ENCODE measurements at places on chromosomes 12 and 14.

GRCh38 chr14:91380610-91381371, 36.8 kb downstream of the CCDC88C start:
- no peak for DNase-seq

- DNase-seq, result no peak
These were observed 63.9 kb downstream of the AACS start for GRCh38 chr12:125129179-125129571.

GRCh38 chr12:53097564-53098353, at the start of gene IGFBP6:
IGFBP6 (plus strand) TSS chr12:53097667; CDS start chr12:53097718, 51 bp downstream.
- peak; percentile 74 for DNase-seq

- no peak for DNase-seq
These were observed 20.6 kb downstream of the COX14 start for GRCh38 chr12:50132505-50133135.

DNA sequence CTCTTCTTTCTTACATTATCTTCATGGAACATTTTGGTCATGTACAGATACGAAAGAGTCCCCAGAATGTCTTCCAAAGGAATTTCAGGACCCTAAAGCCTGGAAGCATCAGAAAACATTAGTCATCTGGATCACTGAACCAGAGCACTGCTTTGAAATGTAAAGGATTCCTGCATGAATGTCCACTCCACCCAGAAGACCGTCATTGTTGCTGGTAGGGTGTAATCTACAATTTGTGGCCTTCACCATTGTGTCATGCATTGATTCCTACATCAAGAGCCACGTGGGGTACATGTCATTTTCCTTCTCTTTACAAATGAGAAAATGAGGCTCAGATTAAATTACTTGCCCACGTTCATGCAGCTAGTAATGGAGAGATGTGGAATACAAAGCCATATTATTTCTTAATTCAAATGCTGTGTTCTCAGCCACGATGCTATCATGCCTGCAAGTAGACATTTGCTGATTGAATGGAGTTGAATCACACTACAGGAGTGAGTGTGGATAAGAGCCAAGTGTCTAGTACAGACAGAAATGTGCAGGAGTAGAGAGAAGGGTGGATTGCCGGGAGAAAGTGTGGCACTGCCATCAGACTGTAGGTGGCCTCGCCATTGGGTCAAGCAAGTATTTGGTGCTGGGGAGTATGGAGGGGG, 231.2 kb downstream of the C12orf75 start:
- no peak for DNase-seq

GRCh38 chr14:70631948-70632347, 9.8 kb upstream of the TTC9 start:
- no peak for DNase-seq

- no peak for DNase-seq
These were observed 53.7 kb downstream of the GALNT4 start for GRCh38 chr12:89470741-89471509.

DNA sequence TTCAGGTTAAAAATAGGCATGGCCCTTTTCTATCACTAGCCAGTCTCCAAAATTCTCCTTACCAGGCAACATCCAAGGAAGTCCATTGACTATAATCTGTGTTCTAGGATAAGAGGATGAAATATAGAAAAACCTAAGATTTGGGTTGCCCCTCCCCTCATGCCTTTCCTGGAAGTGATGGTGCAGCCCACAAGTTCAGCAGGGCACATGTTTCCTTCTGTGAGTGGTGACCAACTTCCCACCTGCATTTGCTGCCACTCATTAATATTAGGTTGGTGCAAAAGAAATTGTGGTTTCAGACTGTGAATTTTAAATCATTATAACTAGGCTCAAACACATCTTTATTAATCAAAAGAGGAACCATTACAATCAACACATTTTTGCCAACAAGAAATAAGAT, 250.5 kb upstream of the FKBP4 start:
- peak; percentile 8 for DNase-seq

GRCh38 chr14:38079268-38079667, 128.4 kb upstream of the SSTR1 start:
- DNase-seq, result no peak

- no peak for DNase-seq
These were observed 199.9 kb upstream of the PWP1 start for GRCh38 chr12:107485731-107486130.

- DNase-seq, result no peak
These were observed 192.5 kb downstream of the KTN1 start for GRCh38 chr14:55772486-55772885.

DNA sequence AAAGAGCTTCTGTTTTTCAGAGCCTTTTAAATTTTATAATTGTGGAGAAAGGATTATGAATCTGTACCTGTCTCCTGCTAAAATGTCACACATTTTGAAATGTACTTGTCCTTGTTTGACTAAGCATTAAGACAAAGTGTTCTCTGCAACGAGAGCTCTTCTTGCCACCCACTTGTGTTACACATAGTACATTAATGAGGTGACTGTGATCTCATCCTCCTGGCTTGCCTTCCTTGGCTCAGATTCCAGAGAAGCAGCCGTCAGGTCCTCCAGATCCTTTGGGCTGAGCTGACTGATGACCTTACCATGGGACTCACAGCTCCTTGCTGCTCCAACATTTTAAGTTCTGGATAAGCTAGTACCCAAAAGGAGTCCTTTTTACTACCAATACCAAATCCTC, 81.4 kb downstream of the BBS10 start:
- no peak for DNase-seq

DNA sequence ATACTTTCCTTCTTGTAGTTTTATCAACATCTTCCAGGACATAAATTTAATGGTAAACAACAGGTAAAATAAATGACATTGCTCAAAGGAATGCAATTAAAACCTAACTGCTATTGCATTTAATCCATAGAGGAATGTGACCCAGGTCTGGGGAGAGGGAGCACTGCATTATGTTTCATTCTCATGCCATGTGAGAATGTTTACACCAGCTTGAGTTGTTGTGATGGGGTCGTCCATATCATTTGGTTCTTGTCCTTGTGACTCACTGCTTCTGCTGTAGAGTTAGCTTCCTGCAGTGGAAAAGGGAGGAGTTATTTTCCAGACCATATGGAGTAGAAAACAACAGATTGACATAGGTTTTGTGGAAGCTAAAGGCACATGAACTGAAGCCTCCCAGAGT, 129.3 kb upstream of the PMCH start:
- no peak for DNase-seq

DNA sequence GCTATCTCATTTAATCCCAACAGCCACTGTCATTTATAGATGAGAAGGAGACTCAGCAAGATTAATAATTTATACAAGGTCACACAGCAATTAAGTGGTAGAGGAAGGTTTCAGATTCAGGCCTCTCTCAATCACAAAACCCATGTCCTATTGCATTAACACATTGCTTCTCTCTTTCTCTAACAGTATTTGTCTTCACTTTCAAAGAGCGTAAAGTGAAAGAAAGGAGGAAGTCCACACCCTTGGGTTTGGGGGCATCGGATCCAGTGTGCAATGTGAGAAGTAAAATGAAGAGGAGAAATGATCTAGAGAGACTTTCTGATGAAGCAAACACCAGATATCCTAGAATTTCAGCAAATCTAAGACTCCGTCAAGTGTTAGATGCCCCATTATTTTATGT, 7.0 kb upstream of the VRK1 start:
- DNase-seq, result no peak

DNA sequence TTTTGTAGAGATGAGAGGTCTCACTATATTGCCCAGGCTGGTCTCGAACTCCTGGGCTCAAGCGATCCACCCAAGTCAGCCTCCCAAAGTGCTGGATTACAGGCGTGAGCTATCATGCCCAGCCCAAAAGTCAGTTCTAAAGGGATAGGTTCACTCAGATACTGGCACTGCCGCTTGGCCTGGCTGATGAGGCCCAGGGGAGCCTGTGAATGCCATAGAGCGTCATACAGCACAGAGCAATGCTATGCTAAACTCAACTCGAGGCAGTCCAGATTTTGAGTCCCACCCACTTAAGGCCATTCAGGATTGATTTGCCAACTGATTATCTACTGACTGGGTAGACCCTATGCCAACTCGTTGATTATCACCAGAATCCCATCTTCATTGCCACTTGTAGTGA, 179.4 kb downstream of the ESR2 start:
- no peak for DNase-seq

DNA sequence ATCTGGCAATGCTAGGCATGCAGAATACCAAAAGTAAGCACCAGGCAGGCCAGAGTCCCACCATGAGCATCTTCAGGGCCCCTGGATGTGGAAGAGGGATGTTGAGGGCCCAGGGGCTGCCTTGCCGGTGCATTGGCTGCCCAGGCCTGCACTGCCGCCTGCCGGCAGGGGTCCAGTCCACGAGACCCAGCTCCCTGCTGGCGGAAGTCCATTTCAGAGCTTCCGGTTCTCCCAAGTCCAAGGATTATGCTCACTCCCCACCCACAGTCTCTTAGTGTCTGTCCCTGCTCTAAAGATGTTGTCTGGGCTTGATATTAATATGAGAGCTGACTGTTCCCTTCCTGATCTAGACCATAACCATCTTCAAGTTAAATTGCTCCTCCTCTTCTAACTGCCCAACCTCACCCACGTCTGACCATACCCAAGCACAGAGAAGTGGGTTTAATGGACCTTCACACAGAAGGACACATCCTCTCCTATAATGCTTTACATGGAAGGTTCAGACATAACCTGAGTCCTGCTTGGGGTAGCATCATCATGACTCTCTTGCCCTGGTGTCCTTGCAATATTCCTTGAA, 117.4 kb downstream of the DAD1 start:
- no peak for DNase-seq

- DNase-seq, result no peak
These were observed 5.4 kb downstream of the KCNH5 start for GRCh38 chr14:63039866-63040265.

- DNase-seq, result peak; percentile 47
These were observed 31.8 kb upstream of the OR10A7 start for GRCh38 chr12:55188974-55189556.

GRCh38 chr14:21382886-21383847, 652 bp downstream of the SUPT16H start:
- DNase-seq, result peak; percentile 70

DNA sequence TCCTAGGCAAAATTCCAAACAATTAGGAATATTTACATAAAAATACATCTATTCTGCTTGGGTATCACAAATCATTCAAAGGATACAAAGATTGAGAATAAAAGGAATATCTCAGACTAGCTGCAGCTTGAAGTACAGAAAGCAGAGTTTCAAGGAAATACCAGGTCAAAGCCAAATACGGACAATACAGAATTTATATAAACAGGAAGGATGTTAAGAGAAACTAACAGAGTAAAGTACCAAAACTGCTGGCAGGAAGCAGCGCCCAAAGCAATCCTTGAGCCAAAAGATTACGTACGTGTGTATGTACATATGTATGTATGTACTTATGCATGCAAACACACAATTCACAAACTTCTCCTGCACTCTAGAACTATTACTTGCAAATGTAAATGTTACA, 86.6 kb downstream of the PPP1R12A start:
- DNase-seq, result no peak

DNA sequence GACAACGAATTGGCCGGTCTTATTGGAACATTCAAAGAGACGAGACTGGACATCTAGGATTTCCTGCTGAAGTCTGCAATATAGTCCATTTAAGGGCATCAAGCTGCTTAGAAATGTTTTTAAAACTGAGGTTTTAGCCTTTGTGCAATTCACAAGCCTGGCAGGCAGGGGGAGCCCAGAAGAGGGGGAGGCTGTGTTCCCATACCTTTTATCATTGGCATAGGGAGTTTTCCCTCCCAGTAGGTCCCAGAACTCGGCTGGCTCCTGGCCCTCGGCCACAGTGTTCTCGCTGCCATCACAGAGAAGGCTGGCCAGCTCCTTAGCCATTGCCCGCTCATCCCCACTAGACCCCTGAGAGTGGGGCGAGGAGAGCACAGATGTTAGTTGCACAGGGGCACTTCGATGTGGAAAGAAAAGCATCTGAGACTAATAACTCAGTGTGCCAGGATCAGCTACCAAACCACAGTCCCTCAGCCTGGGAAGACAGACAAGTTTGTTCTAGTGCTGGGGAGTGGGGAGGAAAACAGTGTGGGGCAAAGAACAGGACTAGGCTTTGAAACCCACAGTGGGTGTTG, 15.1 kb downstream of the AVIL start:
- peak; percentile 48 for DNase-seq

DNA sequence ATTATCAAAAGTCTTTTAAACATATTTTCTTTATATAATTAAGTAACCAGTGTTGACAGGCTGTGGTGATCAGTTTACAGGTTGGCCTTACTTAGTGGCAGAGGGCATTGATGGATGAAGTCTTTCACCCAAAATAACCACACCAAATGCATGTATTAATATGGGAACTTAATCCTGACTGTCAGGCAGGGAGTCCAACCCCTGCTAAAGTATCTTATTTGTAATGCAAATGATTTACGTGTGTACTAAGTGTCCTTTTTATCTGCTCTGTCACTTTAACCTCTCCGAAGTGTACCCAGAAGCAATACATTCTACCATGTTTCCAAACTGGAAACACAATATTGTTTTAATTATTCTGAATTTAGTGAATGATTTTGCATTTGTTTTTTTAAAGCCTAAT, 1.4 kb downstream of the MYBPC1 start:
- no peak for DNase-seq

DNA sequence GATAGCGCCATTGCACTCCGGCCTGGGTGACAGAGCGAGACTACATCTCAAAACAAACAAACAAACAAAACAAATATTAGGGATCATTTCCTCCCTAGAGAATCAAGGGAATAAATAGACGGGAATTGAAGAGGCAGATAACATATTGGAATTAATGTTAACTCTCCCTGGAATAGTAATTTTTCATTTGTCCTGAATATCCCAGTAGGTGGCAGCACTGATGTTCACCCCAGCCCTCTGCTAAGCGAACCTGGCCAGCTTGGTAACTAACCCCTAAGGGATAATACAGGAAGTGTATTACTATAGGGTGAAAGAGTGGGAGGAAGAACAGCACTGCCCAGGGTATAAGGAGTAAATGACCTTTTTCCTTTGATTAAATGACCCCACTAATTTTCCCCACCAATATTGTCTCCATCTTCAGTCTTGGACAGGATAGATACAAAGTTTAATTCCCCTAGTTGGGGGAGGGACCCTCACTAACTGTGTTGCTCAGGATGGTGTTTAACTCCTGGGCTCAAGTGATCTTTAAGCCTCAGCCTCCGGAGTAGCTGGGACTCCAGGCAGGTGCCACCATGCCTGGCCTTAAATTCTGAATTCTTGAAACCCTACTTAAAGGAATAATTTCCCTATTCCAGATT, 40.5 kb downstream of the SLC2A14 start:
- DNase-seq, result no peak

DNA sequence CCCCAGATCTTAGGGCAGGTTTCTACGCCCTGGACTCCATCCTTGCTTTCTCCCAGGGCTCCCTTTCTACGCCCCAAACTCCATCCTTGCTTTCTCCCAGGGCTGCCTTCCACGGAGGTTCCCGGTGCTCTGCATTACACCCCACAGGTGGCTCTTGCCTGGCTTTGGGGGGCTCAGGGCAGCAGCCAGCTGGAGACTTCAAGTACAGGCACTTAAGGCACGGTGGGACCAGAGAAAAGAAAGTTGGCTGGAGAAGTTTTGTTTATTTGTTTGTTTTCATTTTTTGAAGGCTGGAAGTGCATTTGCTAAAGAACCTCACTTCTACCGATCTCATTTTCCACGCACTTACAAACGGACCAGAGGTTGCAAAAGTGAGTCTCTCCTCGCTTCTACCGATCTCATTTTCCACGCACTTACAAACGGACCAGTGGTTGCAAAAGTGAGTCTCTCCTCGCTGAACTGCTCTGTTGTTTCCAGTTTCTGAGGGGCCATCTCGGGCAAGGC, 103.8 kb upstream of the MED13L start:
- no peak for DNase-seq

Data from activated CD4-positive, alpha-beta T cell treated with anti-CD3 and anti-CD28 coated beads for 48 hours (primary cell).